CD4-positive, alpha-beta T cell (primary cell): ENCODE measurements at places on chromosomes 11 and 22. TPM values are rescaled to one million over a fixed set of nuclear protein-coding genes. Genes with fewer than 3 reads are reported as not detected.

- no peak for DNase-seq
- H3K36me3 ChIP-seq, result no peaks in the 10 kb centered on the region
- no peaks in the 10 kb centered on the region for H3K4me1 ChIP-seq
- no peak overlapping the region for H3K27ac ChIP-seq
- H3K4me3 ChIP-seq, result no peak overlapping the region
Observed at GRCh38 chr11:119388103-119388502, 6.6 kb upstream of the USP2 start.

The DBX1 gene
- total RNA-seq, result 0.17 TPM

DNA sequence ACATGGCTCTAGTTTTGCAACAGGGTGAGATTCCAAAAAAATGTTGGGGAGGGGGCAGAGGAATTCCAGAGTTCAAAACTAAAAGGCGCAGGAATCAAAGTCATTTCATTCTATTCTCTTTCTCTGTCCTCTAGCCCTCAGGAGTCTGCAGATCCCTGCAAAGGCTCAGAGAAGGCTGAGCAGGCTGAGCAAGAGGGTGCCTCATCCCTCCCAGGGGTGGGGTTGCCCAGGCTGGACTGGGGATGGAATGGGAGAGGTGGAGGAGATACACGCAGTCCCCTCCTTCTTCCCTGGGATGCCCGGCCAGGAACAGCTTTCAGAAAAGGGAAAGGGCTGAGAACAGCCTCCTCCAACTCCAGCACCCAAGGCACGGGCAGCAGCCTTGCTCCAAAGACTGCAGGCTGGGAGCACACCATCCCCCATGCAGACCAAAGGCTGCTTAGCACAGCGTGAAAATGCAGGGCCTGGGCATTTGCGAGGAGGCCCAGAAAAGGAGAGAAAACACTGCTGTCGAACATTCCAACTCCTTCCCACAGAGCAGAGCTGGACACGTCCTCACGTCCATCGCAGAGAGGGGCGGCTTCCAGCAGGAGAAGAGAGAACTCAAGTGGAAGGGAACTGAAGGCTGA is 51.8 kb downstream of the MN1 start:
- H3K36me3 ChIP-seq, result no peaks in the 10 kb centered on the region
- no peak overlapping the region for H3K4me3 ChIP-seq
- peaks cover 6% of the 10 kb centered on the region for H3K27me3 ChIP-seq
- H3K4me1 ChIP-seq, result no peaks in the 10 kb centered on the region
- no peak overlapping the region for H3K27ac ChIP-seq
- no peak for DNase-seq

DNA sequence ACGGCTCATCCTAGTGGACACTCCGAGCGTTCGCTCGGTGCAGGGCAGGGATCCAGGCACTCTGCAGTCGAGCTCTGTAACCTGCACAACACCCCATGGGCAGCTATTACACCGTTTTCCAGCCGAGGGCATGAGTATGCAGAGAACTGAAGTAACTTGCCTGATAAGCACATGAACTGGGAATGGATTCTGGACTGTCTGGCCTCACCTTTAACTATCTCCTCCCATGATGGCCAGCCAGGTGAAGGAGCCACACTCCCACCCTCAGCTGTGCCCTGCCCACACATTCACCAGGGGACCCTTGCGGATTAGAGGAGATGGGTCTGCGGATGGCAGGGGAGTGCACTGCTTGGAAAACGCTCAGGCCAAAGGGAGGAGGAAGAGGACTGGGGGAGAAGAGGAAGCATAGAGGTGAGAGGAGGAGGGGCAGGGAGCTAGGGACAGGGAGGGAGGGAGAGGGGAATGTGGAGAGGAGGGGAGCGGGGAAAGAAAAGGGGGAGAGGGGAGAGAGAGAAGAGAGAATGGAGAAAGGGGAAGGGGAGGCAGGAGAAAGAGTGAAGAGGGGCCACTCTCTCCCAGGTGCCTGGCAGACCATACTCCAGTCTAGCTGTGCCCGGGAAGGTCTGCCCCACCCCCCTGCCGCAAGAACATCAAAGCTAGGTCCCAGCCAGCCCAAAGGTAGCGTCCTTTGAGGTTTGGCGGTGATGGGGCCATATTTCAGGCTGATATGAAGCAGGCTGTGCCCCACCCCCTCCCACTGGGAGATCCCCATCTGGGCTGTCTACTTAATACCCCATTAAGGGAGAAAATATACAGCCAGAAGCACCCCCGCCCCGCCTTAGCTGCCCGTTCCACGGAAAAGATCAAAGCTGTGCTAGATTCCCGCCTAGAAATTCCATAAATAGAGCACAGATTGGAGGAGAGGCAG is 33.2 kb upstream of the TCF20 start:
- no peak overlapping the region for H3K27ac ChIP-seq
- H3K4me3 ChIP-seq, result no peak overlapping the region
- H3K27me3 ChIP-seq, result no peaks in the 10 kb centered on the region
- no peaks in the 10 kb centered on the region for H3K36me3 ChIP-seq

The MRGPRX4 gene
- total RNA-seq, result not detected
